Activated T-cell treated with anti-CD3 and anti-CD28 coated beads for 4 hours (primary cell): ENCODE measurements at places on chromosomes 13 and 19.
A peak's percentile ranks its signal among the peaks of the same experiment; 100 is the strongest.

- DNase-seq, result no peak
Measured at GRCh38 chr19:18718846-18719458, 35.5 kb downstream of the CRTC1 start.

DNA sequence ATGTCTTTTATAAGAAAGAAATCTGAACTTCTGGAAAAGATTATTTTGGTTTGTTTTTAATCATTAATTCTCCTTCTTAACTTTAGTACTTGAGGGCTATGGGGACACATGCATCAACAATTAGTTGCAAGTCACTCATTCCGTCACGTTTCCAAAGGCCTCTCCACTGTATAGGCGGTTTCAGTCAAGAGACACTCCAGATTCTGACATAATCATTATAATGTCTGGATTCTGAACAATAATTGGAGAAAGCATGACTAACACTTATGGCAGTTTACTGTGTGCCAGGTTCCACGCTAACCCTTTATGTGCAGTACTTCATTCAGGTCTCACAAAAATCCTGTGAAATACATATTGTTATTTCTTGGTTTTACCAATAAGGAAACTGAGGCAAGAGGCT is 71.9 kb downstream of the TNFRSF19 start:
- DNase-seq, result no peak

DNA sequence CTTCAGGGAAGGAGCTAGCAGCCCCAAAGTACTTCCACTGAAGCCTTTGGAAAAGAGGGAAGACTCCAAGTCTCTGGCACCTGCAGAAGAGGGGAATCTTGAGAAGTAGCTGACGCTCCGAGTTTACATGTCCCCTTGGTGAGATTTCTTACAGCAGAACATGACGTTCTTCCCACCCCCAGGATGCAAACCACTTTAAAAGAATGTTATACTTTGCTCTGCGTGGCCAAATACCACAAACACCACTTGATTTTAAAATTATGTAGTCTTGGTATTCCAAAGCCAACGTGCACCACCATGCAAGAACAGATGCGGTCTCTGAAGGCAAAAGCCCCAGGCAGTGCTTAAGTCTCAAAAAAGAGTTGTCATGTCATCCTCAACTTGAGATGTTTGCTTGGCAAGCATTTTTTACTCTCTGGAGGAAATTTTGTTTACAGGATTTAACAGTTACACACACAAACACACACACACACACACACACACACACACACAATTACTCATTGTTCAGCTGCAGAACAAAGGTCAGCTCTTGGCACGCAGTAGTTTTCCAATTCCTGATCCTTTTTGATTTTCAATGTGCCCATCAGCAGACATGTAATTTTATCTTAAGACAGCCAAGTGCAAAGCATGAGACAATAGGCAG is 106.1 kb downstream of the RGCC start:
- no peak for DNase-seq

DNA sequence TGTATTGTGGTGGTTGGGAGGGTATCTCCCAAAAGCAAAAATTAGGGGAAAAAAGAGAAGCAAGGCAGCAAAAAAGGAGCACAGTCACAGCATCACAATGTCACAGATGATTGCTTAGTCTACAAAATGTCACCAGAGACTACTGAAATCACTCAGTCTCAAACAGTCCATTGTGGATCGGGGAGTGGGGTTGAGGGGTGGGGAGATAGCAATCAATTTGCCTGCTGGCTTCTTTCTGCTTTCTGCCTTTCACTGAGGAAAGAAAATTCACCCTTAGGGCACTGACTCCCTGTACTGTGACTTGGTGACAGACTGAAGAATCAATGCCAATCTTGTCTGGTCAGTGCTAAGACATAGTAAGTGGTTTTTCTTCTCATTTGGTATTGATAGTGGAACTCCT is 2127.1 kb upstream of the PCDH20 start:
- DNase-seq, result no peak

- DNase-seq, result no peak
Measured at GRCh38 chr19:11486661-11487503, 6.0 kb upstream of the ELAVL3 start.

- no peak for DNase-seq
Measured at GRCh38 chr19:44759083-44759804, 10.7 kb downstream of the BCL3 start.

- DNase-seq, result no peak
Measured at GRCh38 chr19:55311797-55312196, 13.3 kb downstream of the TMEM150B start.

DNA sequence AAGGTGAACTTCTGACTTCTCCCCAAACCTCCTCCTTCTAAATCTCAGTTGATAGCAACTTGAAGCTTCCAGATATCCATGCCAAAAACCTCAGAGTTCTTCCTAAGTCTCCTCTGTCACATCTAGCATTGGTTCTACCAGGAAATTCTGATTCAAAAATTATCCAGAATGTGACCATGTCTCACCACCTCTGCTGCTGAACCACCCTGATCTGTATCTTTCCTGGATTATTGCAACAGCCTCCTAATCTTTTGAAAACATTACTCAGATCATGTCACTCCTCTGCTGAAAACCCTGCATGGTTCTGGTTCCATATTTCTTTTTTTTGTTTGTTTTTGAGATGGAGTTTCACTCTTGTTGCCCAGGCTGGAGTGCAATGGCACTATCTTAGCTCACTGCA is 78.7 kb upstream of the TNFSF11 start:
- DNase-seq, result no peak

DNA sequence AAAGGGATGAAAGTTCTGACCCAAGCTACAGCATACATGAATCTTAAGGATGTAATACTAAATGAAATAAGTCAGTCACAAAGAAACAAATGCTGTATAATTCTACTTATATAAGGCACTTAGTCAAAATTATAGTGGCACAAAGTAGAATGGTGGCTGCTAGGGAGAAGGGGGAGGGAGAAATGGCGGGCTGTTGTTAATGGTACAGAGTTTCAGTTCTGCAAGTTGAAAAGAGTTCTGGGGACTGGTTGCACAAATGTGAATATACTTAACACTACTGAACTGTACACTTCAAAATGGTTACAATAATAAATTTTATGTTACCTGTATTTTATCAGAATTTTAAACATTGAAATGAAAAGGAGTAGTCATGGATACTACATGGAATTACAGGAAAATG is 48.9 kb upstream of the CLDN10 start:
- DNase-seq, result no peak

DNA sequence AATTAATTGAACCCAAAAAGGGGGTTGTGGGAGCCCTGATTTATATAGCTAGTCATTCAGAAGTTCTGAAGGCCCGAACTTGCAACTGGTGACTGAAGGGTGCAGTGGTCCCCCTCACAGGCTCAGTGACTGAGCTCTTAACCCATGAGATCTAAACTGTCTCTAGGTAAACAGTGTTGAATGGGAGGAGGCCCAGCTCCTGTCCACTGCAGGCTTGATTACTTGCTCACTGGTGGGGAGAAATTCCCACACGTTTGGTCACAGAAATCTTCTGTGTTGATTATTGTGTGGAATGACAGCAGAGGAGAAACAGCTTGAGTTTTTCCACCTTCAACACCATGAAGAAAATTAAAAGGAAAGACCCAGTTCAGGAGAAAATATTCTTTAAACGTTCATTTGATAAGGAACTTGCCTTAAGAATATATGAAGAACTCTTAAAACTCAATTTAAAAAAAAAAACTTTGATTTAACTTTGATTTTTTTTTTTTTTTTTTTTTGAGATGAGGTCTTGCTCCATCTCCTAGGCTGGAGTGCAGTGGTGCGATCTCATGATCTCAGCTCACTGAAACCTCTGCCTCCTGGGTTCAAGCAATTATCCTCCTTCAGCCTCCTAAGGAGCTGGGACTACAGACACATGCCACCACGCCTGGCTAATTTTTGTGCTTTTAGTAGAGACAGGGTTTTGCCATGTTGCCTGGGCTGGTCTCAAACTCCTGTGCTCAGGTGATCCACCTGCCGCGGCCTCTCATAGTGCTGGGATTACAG is 249.3 kb downstream of the UQCRFS1 start:
- DNase-seq, result no peak

GRCh38 chr19:4391306-4391693 is 9.0 kb downstream of the SH3GL1 start:
- no peak for DNase-seq

- DNase-seq, result no peak
Measured at GRCh38 chr13:58343076-58343475, 711.5 kb downstream of the PCDH17 start.

GRCh38 chr19:58044391-58044790 is 10.6 kb downstream of the ZSCAN1 start:
- DNase-seq, result no peak

- no peak for DNase-seq
Measured at GRCh38 chr13:68358294-68358705, 1128.2 kb upstream of the PCDH9 start.

DNA sequence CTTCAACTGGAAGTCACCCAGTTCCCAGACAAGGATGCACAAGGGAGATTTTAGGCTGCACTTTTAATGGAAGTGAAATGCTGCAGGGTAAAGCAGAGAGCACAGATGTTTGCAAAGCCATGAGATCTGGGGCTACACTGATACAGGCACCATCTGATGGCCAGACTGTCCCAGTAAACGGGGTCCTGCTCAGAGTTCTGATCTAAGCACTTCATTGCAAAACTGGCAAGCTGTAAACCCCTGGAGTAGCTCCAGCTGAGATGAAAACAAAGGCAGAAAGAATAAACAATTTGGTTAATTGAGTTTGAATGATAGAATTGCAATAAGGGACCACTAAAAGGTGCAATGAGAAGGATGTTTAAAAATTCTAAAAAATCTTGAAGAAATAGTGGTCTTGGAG is 197.1 kb downstream of the OXGR1 start:
- DNase-seq, result no peak

GRCh38 chr13:50731400-50731799 is 112.1 kb downstream of the DLEU7 start:
- no peak for DNase-seq

DNA sequence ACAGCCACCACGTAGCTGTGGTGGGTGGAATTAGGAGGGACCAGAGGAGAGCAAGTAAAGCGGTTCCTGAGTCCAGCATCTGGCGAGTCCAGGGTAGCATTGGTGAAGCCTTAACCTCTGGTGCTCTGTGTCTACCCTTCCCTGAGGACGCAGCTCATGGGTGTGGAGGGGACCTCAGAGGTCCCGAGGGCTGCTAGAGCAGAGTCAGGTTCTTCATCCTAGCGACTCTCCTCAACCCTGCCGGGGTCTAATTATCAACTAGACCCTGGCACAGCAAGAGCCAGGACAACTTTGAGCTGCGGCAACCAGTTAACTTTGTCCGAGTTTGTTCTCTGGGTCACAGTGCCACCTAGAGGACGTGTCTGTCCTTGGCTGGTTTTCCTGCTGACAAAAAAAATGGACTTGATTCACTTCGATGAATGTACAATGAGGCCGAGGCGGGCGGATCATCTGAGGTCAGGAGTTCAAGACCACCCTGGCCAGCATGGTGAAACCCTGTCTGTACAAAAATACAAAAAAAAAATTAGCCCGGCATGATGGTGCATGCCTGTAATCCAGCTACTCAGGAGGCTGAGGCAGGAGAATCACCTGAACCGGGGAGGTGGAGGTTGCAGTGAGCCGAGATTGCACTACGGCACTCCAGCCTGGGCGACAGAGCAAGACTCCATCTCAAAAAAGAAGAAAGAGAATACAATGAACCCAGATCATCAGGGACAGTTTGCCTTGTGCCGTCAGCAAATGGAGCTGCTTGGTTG is 25.0 kb downstream of the TSSK6 start:
- peak; percentile 77 for DNase-seq

DNA sequence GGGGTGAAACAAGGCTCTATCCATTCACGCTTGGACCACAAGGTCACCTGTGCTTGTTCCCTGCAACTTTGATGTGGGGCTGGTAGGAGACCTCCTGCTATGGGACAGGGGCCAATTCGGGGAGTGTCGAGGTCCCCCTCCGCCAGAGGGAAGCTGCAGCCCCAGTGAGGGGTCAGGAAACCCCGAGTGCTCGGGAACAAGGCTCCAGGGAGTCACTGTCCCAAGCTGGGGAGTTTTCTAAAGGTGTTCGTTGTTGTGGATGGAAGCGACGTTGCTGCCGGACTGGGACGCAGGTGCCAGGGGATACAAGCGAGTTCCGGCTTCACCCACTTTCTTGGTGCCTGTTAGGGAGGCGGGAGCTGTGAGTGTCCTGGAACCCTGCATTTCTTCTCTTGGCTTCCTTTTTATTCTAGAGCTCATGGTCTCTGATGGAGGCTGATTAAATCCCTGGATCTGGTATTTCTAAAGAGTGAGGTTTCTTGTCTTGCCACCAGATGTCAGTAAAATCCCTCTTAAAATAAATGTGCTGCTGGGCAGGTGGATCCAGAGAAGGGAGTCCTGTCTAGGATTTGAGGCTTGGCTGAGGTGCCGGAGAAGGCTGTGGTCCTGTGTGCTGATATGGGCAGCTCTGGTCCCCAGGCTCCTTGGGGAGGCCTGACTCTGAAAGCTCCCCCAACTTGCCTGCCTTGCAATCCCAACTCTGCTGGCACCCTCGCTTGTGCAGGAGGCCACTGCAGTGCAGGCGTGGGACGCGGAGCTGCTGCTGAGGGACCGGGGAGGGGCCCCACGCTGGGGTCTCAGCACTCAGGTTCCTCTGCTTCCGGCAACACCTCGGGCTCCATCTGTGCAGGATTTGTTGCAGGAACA is 153.9 kb downstream of the TEX29 start:
- DNase-seq, result no peak
